Activated CD4-positive, alpha-beta T cell treated with anti-CD3 and anti-CD28 coated beads, Interleukin-2, amount 10 ng/mL, durations not matched to agents 24 days and 14 days (primary cell): ENCODE measurements at places on chromosomes 11 and 22. TPM values are rescaled to one million over a fixed set of nuclear protein-coding genes. Genes with fewer than 3 reads are reported as not detected.

OR51B2 gene
- total RNA-seq: not detected in 2 replicates

CREB3L1 gene
- 0.09 and 0.17 TPM in 2 replicates for total RNA-seq

CDC42BPG gene
- total RNA-seq: 0.05 TPM in 2 replicates

TRIM48 gene
- not detected in 2 replicates for total RNA-seq
